Stimulated activated CD4-positive, alpha-beta T cell treated with anti-CD3 and anti-CD28 coated beads, Interleukin-1b, Interleukin-23, amount 100 ng/mL, for 48 hours (primary cell): ENCODE measurements at places on chromosomes 16 and 17.

DNA sequence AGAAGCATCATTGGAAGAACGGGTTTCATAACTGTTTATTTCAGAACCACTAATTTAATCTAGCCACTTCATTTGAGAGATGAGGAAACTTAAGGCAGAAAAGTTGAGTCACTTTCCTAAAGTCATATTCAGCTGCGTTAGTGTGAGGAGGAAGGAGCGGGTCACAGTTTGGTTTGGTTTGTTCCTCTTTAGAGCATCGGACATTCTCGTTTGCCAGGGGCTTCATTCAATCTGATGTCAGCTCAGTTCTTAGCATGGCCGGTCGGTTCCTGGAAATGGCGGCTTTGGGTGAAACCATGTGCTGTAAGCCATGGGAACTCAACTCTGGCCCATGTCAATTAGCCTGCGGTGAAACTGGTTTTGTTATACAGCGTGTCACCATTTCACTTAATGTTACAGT is 186.5 kb downstream of the LGALS9B start:
- DNase-seq: peak; percentile 24

DNA sequence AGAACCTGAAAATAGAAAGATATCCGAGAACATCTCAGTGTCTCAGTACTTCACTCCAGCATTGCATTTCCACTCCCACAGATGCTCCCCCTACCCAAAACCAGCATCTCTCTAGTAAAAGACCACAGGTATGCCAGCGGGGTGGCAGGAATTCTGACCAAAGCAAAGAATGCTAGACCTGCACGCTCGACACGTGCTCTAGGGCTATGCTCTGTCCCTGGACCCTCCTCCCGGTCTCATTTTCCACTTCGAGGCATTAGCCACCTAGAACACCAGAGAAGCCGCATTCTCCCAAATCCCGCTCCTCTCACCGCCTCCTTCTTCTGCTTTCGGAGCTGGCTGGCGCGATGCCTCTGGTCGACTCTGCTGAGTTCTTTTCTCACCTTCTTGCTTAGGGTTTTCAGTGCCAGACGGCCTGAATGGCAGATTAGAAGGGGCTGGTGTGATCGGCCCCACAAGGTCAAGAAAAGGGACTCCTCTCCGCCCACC is 487 bp downstream of the TSR1 start:
- DNase-seq: no peak

DNA sequence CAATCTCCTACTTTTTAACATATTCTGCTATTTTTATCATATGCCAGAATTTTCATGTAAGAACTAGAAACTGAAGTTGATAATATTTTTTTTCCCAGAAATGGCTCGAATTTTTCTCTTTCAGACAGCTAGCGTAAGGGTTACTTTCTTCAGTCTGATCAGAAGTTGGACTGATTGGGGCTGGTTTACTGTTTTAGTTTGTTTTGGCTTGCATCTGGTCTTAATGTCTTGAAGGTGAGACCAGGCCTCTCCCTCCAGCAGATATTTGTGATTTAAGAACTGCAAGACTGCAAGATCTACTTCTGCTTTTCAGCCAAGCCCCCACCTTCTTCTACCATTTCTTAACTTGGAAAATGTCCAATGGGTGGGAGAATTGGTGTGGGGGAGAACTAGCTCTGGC is 266.4 kb downstream of the HAPSTR1 start:
- no peak for DNase-seq

DNA sequence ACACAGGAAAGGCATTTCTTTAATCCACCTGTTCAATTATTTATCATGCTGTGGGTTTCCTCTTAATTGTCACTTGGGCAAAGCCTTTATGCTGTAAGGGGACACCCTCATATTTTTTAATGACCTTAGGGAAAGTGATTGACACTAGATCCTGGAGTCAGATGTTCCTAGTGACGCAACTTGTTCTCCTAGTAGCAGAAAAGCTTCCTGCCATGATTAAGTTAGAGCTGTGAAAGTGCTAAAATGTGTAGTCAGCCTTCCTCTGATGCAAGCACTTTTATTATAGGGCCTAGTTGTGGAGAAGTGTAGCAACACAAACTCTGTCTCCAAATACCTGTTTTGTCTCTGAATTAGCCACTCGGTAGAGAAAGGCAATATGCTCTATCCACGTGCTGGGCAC is 12.3 kb downstream of the TMEM100 start:
- DNase-seq: no peak

DNA sequence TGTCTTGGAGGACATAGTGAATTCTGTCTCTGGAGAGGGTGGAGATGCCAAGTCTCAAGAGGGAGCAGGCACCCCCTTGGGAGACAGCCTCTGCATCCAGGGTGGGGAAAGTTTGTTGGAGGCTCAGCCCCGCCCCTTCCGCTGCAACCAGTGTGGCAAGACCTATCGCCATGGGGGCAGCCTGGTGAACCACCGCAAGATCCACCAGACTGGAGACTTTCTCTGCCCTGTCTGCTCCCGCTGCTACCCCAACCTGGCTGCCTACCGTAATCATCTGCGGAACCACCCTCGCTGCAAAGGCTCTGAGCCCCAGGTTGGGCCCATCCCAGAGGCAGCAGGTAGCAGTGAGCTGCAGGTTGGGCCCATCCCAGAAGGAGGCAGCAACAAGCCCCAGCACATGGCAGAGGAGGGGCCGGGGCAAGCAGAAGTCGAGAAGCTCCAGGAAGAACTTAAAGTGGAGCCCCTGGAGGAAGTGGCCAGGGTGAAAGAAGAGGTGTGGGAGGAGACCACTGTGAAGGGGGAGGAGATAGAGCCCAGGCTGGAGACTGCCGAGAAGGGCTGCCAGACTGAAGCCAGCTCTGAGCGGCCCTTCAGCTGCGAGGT is 5.2 kb downstream of the ZNF646 start:
- DNase-seq: no peak
